ENCODE measurements at places on chromosomes 2 and 18. TPM values are rescaled to one million over a fixed set of nuclear protein-coding genes. Genes with fewer than 3 reads are reported as not detected.

DNA sequence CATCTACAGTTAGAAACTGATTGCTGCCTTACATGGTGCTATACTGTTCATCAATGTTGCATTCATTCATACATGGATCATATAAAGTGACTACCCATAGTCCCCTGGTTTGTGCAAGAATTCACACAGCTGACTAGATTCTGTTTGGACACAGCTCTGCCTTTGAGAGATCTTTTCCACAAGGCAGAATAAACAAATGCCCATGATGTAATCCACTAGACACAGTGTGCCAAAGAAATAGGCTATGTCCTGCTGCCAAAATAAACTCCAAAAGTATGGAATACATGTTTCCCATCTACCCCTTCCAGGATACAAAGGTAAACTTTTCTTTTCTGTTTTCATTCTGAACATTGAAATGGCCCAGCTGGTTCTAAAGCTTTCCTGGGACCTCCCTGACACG lies 269.4 kb upstream of the CHAC2 start:
- H3K4me1 ChIP-seq, result no peaks in the 10 kb centered on the region
- no peak overlapping the region for H3K27ac ChIP-seq
- peaks cover 3% of the 10 kb centered on the region for H3K27me3 ChIP-seq
- no peak for DNase-seq
- no peak overlapping the region for H3K4me3 ChIP-seq
- H3K36me3 ChIP-seq, result no peaks in the 10 kb centered on the region

- no peak for DNase-seq
- no peak overlapping the region for H3K4me3 ChIP-seq
- no peaks in the 10 kb centered on the region for H3K4me1 ChIP-seq
- no peak overlapping the region for H3K27ac ChIP-seq
- H3K36me3 ChIP-seq, result no peaks in the 10 kb centered on the region
Measured at GRCh38 chr2:156625360-156626170, 189.4 kb downstream of the GPD2 start.

DNA sequence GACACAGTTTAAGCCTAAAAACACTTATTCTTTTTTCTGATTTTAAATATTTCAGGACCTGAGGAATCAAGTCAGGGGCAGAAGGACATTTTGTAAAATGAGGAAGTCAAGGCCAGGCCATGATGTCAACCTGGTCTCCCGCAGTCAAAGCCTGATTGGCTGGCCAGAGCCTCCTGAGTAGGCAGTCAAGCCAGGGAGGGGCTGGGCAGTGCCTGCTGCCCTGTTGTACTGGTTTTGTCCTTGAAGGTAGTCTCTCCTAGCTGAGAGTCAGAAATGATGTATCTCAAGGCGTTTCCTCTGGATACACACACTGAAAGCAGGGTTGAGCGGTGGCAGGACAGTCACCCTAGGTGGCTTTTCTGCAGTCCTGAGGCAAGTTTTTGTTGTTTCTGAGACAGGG lies 19.8 kb downstream of the CCT7 start:
- H3K27ac ChIP-seq, result no peak overlapping the region
- H3K36me3 ChIP-seq, result peaks cover 53% of the 10 kb centered on the region
- H3K27me3 ChIP-seq, result no peaks in the 10 kb centered on the region
- no peak for DNase-seq
- no peak overlapping the region for H3K4me3 ChIP-seq
- H3K4me1 ChIP-seq, result peaks cover 6% of the 10 kb centered on the region

- no peaks in the 10 kb centered on the region for H3K27me3 ChIP-seq
- H3K27ac ChIP-seq, result no peak overlapping the region
- H3K4me3 ChIP-seq, result no peak overlapping the region
- no peak for DNase-seq
- H3K36me3 ChIP-seq, result no peaks in the 10 kb centered on the region
Measured at GRCh38 chr18:70576276-70577022, 287.6 kb downstream of the SOCS6 start.

DNA sequence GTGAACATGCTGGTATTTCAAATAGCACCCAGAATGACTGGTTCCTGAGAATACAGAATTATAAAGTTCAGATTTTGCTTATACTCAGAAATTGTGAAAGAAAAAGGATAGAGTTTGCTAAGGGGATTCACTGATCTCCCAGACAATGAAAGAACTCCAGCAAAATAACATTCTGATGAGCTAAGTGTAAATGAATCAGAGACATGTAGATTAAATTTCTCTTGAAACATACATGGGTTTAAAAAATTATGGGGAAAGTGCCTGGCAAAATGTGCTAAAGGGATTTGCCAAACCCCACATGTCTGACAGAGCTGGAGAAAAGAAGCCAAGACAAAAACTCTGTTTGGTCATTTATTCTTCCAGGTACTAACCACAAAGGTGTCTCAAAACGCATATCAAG lies 116.3 kb downstream of the FTCDNL1 start:
- H3K36me3 ChIP-seq, result no peaks in the 10 kb centered on the region
- no peak overlapping the region for H3K4me3 ChIP-seq
- no peaks in the 10 kb centered on the region for H3K4me1 ChIP-seq
- H3K27me3 ChIP-seq, result peaks cover 8% of the 10 kb centered on the region
- no peak for DNase-seq

DNA sequence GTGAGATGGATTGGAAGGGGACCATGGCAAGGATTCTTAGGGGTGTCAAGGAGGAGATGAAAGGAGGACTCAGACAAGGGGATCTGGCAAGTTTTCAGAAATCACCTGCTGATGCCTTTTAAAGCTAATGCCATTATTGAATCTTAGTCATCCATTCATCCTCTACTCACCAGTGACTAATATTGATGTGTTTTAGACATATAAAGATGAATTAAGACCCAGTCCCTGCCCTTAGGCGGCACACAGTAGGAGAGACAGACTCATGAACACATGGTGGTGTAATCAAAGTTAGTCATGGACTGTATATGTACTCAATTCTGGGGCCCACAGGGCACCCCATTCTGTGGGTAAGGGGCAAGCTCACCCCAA lies 56.5 kb upstream of the ATL2 start:
- no peaks in the 10 kb centered on the region for H3K4me1 ChIP-seq
- H3K36me3 ChIP-seq, result no peaks in the 10 kb centered on the region
- H3K27ac ChIP-seq, result no peak overlapping the region
- DNase-seq, result no peak
- no peak overlapping the region for H3K4me3 ChIP-seq

DNA sequence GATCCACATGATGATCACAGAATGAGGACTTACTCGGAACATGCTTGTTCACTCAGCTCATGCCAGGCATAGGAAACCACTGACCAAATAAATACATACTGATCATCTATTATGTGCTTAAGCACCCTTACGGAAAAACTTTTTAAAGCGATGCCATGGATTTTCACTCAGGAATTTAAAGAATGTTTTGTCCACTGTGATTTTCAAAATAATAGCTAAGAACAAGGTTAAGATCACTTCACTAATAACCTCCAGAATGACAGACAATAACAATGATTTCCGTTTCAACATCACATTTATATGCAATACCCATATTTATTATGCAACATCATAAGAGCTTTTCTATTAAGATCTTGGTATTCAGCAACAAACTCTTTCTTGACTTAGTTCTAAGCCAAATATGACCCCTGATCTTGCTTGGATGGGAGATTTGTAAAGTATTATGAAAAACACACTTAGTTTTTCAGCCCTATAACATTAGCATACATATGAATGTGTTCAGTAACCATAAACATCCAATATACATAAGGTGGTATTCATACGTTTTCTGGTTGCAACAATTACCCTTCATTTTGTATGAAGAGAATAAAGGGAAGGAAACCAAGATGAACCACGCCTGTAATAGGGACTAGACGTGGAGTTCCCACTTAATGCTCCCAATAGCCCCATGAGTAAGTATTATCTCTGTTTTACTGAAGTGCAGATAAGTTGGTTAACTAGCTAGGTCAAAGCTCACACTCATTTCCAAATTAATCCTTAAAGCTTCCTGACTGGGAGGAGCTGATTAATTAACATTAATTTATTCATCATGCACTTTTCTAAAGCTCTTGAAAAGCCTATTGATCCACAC lies 1.9 kb downstream of the CD302 start:
- DNase-seq, result no peak
- H3K4me3 ChIP-seq, result no peak overlapping the region
- peaks cover 8% of the 10 kb centered on the region for H3K27me3 ChIP-seq
- H3K36me3 ChIP-seq, result no peaks in the 10 kb centered on the region
- no peak overlapping the region for H3K27ac ChIP-seq
- peaks cover 11% of the 10 kb centered on the region for H3K4me1 ChIP-seq

GRCh38 chr2:138433995-138434951 lies 67.3 kb upstream of the SPOPL start:
- H3K27ac ChIP-seq, result no peak overlapping the region
- no peaks in the 10 kb centered on the region for H3K4me1 ChIP-seq
- no peaks in the 10 kb centered on the region for H3K27me3 ChIP-seq
- no peak for DNase-seq
- H3K36me3 ChIP-seq, result no peaks in the 10 kb centered on the region
- H3K4me3 ChIP-seq, result no peak overlapping the region

GRCh38 chr2:133713049-133713580 lies 144.9 kb upstream of the NCKAP5 start:
- no peak overlapping the region for H3K27ac ChIP-seq
- no peaks in the 10 kb centered on the region for H3K4me1 ChIP-seq
- no peaks in the 10 kb centered on the region for H3K36me3 ChIP-seq
- H3K4me3 ChIP-seq, result no peak overlapping the region
- no peak for DNase-seq

DNA sequence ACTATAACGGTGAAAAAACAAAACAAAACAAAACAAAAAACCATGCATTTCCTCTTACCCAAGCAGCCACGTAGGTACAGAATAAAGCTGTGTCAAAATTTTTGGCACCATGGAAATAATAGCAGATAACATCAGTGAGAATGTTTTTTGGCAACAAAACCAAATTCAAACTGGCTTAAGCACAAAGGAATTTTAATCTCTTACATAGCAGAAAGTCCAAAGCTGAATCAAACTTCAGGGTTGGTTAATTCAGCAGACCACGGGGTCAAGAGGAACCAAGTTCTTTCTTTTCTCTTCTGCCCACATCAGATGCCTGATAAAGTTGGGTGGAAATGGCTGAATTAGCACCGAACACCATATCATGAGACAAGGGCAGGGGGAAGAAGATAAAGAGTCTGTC lies 129.5 kb downstream of the PAX3 start:
- DNase-seq, result no peak
- H3K4me1 ChIP-seq, result no peaks in the 10 kb centered on the region
- H3K4me3 ChIP-seq, result no peak overlapping the region
- no peaks in the 10 kb centered on the region for H3K36me3 ChIP-seq
- no peaks in the 10 kb centered on the region for H3K27me3 ChIP-seq

DNA sequence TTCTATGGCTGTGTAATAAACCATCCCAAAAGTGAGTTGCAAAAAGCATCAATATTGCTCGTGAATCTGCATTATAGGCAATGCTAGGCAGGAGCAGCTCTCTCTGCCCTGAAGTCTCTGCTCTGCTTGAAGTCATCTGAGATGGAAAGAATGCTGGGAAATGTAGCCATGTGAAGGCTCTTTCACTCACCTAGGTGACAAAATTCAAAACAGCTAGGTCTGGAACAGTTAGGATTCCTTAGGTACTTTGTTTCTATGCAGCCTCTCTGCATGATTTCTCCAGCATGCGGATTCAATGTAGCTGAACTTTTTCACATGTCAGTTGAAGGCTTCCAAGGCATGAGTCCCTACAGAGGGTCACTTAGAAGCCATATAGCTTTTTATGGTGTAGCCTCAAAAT lies 1383.7 kb downstream of the LRP1B start:
- no peaks in the 10 kb centered on the region for H3K36me3 ChIP-seq
- H3K4me3 ChIP-seq, result no peak overlapping the region
- DNase-seq, result no peak

DNA sequence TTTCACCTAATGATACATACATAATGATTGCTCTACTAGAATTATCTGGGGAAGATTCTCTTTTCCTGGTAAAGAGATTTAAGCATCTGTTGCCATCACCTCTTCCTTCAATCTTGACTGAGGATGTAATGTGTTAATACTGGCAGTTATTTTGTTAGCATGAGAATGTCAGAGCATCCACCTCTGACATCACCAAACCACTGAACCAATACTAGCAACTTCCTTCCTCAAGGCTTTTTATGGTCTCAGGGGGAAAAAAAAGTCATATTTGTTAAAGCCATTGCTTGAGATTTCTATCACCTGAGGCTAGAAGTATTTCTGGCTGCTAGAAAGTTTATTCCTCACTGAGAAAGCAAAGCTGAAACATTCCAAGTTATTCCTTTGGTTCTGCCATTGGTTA lies 48.5 kb downstream of the DSEL start:
- H3K36me3 ChIP-seq, result no peaks in the 10 kb centered on the region
- no peak for DNase-seq
- no peak overlapping the region for H3K4me3 ChIP-seq

DNA sequence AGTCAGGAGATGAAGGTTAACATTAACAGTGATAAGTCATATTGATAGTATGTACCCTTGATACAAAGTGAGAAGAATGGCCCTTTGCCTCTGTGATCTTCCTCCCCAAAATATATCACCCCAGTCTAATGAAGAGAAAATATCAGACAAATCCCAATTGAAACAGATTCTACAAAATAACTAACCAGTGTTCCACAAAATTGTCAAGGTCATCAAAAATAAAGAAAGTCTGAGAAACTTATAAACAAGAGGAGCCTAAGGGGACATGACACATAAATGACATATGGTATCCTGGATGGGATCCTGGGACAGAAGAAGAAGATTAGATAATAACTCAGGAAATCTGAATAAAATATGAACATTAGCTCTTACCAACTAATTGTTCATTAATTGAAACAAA lies 398.4 kb downstream of the DSC3 start:
- H3K36me3 ChIP-seq, result no peaks in the 10 kb centered on the region
- H3K27ac ChIP-seq, result no peak overlapping the region
- H3K27me3 ChIP-seq, result no peaks in the 10 kb centered on the region

DNA sequence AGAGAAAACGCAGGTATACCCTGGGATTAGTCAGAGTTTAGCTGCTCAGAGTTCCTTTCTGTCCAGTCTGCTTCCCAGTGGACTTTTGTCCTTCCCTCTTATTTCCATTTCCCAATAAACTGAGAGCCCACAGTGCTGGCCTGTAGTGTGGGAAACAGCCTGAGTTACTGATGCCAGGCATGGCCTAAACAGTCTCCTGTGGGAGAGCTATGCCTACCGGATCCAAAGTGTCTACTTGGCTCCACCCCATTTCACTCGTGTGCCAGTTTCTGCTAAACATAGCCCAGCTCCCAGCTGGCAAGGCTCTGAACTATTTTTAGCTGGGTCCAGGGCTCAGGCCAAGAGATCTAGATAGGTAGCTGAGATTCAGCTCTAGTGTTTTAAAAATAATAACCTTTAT lies 15.6 kb upstream of the PPP1CB start:
- H3K27me3 ChIP-seq, result no peaks in the 10 kb centered on the region
- no peak overlapping the region for H3K4me3 ChIP-seq
- no peaks in the 10 kb centered on the region for H3K36me3 ChIP-seq
- H3K27ac ChIP-seq, result no peak overlapping the region

- DNase-seq, result no peak
- H3K27ac ChIP-seq, result no peak overlapping the region
- no peaks in the 10 kb centered on the region for H3K36me3 ChIP-seq
- no peak overlapping the region for H3K4me3 ChIP-seq
Measured at GRCh38 chr18:42112657-42113420, 157.8 kb downstream of the PIK3C3 start.

- no peak overlapping the region for H3K27ac ChIP-seq
- no peak for DNase-seq
- no peaks in the 10 kb centered on the region for H3K27me3 ChIP-seq
- no peaks in the 10 kb centered on the region for H3K36me3 ChIP-seq
- no peak overlapping the region for H3K4me3 ChIP-seq
Measured at GRCh38 chr2:206876216-206876860, 63.0 kb upstream of the CPO start.

SESTD1 gene
- total RNA-seq, result 7.3 TPM

TSHZ1 gene
- 16.4 TPM for total RNA-seq

SLC19A3 gene
- not detected for total RNA-seq

MAL gene
- total RNA-seq, result 130 TPM

SSB gene
- total RNA-seq, result 82.0 TPM

MERTK gene
- total RNA-seq, result 0.20 TPM

ANKRD30B gene
- not detected for total RNA-seq

RAMP1 gene
- total RNA-seq, result not detected
